Ascending aorta (tissue), 2 donors: ENCODE measurements at places on chromosomes 2 and 18. TPM values are rescaled to one million over a fixed set of nuclear protein-coding genes. Genes with fewer than 3 reads are reported as not detected.

CPO gene
- not detected for total RNA-seq

LBX2 gene
- 3.0 TPM for total RNA-seq

KCNJ3 gene
- total RNA-seq, result 1.5 TPM

FBXO36 gene
- total RNA-seq, result 1.6 TPM

RGPD4 gene
- not detected for total RNA-seq

DNA sequence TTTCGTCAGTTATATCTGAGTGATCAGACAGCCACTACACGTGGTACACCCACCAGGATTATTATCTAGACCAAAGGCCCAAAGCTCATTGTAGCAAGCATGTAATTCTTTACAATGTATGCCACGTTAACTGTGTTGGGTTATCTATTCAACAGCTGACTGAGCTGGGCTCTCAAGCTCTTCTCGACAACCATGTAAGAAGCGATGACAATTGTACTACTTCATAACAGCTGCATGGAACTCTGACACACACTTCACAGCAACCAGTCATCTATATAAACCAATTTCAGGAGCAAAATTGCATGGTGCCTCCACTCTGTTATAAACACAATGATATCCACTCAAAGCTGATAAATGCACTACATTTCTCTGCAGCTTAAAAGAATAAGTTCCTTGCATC, 701.8 kb downstream of the NR4A2 start:
- H3K4me1 ChIP-seq, result no peaks in the 10 kb centered on the region
- no peak overlapping the region for H3K27ac ChIP-seq
- H3K4me3 ChIP-seq, result no peak overlapping the region

DNA sequence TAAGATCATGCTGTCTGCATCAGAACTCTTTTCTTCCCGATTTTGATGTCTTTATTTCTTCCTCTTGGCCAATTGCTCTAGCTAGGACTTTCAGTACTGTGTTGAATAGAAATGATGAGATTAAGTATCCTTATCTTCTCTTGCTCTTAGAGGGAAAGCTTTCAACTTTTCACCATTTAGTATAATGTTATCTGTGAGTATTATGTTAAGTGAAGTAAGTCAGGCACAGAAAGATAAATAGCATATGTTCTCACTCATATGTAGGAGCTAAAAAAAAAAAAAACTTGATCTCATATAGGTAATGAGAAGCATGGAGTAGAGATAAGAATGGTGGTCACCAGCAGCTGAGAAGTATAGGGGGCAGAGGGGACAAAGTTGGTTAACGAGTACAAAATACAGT, 1089.5 kb downstream of the TDRD15 start:
- DNase-seq, result no peak
- H3K4me1 ChIP-seq, result no peaks in the 10 kb centered on the region
- no peak overlapping the region for H3K4me3 ChIP-seq
- no peaks in the 10 kb centered on the region for H3K36me3 ChIP-seq

- H3K36me3 ChIP-seq, result no peaks in the 10 kb centered on the region
- no peaks in the 10 kb centered on the region for H3K27me3 ChIP-seq
- H3K4me1 ChIP-seq, result no peaks in the 10 kb centered on the region
- H3K27ac ChIP-seq, result no peak overlapping the region
- no peak overlapping the region for H3K4me3 ChIP-seq
Observed at GRCh38 chr18:77557046-77557587, 307.5 kb downstream of the GALR1 start.
